Activated CD4-positive, CD25-positive, alpha-beta regulatory T cell (primary cell): ENCODE measurements at places on chromosomes 16 and 17.
A peak's percentile ranks its signal among the peaks of the same experiment; 100 is the strongest.

DNA sequence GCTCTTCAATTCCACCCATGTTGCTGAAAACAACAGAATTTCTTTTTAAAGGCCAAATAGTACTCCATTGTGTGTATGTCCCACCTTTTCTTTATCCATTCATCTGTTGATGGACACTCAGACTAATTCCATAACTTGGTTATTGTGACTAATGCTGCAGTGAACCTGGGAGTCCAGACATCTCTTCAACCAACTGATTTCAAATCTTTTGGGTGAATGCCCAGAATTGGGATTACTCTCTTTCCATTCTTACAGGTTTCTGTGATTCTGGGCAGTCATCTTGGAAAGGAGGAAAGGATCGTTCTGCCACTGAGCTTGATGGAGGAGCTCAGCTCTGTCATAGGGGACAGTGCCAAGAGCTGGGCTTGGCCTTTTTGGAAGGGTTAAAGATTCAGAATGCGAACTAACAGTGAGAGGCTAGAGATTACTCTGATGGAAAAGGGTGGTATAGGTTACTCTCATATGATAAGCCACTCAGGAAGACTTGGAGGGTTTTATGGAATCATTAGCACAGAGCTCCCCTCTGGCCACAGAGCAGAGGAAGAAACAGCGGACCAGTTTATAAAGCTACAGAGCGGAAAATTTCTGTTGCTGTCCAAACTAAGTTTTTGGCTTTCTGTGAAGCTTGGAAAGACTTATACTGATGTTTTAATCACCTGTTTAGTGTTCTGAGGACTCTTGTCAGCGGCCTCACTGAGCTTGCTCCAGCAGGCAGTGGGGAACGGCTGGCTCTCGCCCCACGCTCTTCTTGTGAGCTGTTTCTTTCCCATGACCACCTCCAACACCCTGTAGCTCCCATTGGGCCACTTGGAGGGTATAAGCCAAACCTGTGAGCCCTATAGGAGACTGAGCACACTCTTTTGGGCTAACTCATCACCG is 48.3 kb downstream of the HIC1 start:
- DNase-seq: no peak

DNA sequence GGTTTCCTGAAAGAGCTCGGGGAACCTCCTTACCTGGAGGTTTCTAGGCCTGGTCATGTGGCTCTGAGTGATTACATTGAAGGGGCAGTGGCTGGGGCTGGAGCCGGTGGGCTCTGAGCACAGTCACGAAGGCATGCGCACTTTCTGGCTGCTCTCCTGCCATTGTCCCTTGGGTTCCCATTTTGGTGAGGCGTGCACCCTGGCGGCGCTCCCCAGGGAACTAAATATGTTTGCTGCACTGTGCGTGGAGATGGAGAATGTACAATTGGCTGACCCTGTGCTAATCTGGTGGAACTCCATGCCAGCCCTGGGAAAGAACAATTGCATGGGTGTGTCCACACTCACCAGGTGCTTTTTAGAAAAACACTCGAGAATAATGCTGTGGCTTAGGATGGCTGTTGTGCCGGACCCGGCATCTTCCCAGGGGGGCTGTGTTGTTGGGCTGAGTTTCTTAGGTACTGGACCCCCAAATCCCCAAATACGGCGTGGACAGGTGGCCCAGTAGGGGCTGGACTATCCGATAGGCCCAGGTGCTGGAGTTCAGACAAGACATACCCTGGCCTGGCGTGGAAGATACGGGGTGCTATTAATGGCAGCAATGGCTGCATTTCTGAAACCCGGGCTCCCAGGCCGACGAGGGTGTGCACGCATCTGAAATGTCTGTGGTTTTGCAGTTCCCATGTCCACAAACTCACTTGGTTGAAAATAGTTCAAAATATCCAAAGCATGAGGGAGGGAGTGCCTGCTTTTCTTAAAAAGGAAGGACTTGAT is 230.5 kb downstream of the SEC14L1 start:
- DNase-seq: no peak

DNA sequence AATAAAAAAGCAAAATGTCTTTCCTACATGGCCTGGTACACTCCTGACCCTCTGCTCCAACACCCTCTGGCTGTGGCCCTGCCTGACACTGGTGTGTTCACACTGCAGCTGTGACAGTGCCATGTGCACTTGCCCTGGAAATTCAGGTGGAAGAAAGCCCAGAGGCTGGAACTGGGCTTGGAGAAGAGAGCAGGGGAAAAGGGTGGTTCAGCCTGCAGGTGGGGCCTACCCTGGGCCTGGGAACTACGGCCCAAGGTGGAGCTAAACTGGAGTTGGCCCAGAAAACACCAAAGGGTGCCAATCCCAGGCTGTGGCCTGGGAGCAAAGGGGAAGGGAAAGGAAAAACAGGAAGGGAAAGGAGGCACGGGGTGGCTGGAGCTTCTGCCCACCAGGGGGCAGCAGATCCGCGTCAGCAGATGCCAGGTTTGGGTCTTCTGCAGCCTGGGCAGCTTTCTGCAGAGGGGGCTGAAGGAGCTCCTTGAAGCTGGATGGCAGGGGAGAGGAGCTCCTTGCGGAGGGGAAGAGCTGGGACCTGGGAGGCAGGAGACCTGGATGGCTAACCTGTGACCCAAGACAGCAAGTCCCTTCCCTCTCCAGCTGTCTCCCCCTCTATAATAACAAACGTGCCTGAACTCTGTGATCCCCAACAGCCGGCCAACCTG is 15.4 kb upstream of the CTCF start:
- DNase-seq: peak; percentile 54

- no peak for DNase-seq
Observed at GRCh38 chr16:49469930-49470451, 96.4 kb downstream of the C16orf78 start.

DNA sequence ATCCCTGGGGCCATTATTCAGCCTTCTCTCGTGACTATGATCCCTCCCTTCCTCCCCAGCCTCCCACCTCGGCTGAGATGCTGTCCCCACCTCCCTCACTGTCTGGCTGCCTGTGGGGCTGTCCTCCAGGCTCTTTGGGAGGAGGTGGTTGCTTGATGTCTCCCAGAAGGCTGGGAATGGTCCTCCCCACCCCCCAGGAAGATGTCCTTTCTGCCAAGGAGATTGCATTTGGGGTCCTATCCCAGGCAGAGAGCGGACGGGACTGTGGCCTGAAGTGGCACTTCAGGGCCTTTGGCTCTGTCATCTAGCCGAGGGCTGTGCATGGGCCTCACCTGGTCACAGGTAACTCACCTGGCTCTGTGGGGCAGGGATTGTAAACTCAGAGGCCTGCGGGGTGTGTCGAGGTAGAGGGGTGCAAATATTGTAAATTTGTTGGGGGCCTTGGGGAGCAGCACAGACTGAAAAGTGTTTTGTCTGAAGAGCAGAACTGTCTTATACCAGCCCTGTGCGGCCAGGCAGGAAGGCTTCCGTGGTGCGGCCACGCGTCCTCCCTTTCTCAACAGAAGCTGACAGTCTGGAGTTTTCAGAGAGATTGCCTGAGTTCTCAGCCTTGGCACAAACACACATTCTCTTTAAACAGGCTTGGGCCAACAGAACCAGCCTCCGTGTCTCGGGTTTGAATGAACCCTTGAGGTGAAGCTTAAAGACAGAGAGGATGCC is 177.9 kb downstream of the SEC14L1 start:
- DNase-seq: no peak

GRCh38 chr17:81608605-81609004 is 28.3 kb downstream of the NPLOC4 start:
- DNase-seq: no peak

GRCh38 chr16:80940069-80940856 is 66.4 kb downstream of the CMC2 start:
- DNase-seq: no peak

DNA sequence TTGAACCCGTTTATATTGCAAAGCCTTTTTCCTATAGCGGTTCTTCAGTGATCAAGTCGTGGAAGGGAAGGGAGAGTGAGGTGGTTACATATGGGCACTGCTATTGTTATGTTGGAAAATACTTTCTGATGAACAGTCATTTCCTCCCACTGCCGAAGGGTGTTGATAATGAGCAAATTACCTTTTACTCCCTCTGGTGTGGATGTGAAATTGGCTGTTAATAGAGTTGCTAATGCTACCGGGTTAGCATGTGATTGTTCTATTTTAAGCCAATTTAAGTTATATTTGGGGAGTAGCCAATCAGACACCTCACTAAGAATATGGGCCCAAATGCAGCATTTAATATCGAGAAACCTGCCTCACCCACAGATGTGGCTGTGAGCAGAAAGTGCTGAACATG is 15.6 kb upstream of the PMFBP1 start:
- DNase-seq: no peak
